CD4-positive, alpha-beta T cell treated with Interferon alpha-2 for 1 hour (primary cell): ENCODE measurements at places on chromosomes 13 and 19.

GRCh38 chr13:99153219-99153618 is 47.4 kb upstream of the UBAC2 start:
- DNase-seq: no peak

DNA sequence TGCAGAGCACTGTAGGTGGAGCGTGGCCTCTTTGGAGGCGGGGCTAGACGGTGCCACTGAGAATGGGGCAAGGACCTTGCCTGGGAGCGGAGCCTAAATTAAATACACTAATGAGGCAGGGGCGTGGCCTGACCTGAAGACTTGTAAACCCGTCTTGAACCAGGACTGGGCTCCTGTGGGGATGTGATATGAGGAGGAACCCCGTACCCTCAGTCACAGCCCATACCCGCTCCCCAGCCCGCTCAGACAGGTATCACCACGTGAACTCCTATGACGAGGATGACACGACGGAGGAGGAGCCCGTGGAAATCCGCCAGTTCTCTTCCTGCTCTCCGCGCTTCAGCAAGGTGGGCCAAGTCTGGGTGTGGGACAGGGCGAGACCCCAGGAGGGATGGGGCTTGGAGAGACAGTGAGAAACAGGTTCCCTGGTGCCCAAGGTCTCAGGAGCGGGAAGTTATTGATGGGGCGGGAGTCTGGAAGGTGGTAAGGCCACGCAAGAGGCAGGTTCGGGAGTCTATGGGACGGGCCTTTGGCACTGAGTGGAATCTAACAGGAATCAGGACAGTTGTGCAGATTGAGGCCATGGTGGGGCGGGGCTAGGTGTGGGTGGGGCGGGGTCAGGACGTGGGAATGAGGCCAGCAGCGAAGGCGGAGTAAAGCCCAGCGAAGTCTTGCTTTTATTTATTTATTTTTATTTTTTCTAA is 14.7 kb downstream of the DNASE2 start:
- DNase-seq: no peak

DNA sequence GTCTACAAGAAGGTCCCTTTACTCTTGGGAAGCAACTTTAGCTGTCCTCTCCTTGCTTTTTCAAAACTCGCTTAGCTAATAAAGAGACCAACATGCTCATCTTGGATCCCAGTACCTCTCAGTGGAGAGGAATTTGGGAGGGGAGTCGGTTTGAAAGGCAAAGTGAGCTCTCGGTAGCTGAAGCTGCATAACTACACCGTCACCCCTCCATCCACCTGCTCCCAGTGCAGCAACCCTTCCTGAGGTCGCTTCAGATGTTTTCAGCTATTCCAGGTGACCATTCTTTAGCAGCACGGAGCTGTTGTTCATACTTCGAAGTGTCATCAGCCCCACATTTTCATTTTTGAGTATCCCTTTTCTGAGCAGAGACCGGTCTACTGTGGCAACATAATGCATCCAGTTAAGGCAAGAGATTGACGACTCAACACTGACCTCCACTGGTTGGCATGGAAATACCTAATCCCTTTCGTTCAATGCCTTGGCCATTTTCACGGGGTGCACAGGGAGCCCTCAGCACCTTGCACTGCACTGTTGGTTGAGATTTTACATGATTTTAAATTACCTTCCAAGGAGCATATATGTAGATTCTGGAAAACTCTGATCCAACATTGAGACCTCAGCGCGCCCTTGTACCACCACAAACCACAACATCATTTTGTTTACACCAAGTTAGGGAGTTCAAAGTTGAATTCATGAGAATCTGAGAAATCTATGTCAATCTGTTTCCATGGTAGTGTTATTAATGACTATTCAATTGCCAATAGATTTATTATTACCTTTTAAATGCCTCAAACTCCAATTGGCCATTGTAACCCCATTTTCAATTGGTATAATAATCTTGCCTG is 42.2 kb downstream of the DLEU7 start:
- DNase-seq: peak; percentile 76

DNA sequence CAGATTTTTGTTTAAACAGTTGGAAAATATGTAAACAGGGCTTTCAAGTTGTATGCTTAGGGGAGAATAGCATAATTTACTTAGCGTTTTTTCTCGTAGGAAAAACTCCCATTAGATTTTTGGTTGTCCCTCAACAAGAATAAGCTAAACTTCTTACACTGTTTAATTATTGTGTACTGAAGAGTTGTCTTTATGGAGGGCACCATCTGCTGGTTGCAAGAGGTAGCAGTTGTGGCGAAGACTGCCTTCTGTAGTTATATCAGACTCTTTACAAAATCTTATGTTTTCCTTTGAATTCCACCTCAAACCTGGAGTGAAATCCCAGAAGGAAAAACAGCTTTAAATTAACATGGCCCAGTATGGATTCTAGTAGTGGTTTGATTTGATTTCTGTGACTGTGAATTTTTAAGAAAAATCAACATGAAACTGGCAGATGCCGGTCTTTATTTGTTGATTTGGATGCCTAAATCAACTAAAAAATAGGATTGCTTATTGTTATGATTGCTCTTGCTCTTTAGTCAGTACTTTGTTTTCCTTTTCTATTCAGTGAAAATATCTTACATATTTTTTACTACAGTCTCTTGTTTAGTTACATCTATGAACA is 53.4 kb downstream of the PDS5B start:
- DNase-seq: peak; percentile 72

- peak; percentile 3 for DNase-seq
These were observed 1091.8 kb downstream of the PCDH9 start for GRCh38 chr13:66138172-66138811.

- DNase-seq: no peak
These were observed 517.4 kb downstream of the RFC3 start for GRCh38 chr13:34335014-34336007.
